ENCODE measurements at places on chromosomes 3 and 15. TPM values are rescaled to one million over a fixed set of nuclear protein-coding genes. Genes with fewer than 3 reads are reported as not detected.

Gene LMCD1
- total RNA-seq = 59.3 TPM

Gene CCR3
- total RNA-seq = not detected

Gene SLC38A3
- 0.20 TPM for total RNA-seq

Gene RETNLB
- not detected for total RNA-seq

Gene SLC24A5
- not detected for total RNA-seq
